ENCODE measurements at places on chromosomes 2 and 18.

- DNase-seq: peak; percentile 85
Observed at GRCh38 chr2:20097889-20098714, 46.7 kb upstream of the LAPTM4A start.

- peak; percentile 15 for DNase-seq
Observed at GRCh38 chr2:141316606-141317005, 814.2 kb downstream of the LRP1B start.

DNA sequence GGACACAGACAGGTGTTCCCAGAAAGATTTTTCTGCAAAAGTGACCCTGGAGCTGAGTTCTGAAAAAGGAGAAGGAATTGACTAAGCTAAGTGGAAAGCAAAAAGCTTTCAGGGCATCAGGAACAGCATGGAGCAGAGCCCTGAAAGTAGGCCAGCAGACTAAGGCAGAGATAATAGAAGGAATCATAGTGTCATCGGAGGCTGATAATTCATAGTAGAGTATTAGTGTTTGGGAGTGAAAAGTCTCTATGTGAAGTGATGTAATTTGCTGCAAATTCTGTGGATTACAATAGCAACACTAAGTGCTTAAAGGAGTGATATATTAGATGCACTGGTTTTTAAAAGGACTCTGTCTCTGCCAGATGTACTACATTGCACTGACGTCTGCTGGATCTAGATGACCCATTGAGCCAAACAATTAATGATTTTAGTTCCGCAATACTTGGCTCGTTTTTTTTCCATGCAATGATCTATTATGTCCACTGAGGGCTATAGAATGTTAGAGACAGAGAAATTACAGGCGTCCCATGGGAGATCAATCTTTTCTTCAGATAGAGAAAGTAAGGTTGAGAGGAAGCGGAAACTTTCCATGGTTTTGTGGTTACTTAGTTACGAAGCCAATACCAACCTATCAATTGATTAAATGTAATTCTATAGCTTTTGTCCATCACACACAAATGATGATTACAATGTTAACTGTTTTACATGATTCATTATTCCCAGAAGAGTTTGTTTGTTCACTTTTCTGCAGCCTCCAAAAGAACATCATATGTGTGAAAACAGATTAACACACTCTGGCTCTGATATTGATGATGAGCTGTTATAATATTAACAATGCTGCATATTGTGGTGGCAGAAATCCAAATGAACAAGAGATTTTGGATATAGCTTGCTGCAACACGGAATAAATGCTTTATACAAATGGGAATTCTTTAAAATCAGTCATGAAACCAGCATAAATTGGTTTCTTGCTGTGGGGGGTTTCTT lies 143.7 kb downstream of the MC4R start:
- DNase-seq: peak; percentile 18

DNA sequence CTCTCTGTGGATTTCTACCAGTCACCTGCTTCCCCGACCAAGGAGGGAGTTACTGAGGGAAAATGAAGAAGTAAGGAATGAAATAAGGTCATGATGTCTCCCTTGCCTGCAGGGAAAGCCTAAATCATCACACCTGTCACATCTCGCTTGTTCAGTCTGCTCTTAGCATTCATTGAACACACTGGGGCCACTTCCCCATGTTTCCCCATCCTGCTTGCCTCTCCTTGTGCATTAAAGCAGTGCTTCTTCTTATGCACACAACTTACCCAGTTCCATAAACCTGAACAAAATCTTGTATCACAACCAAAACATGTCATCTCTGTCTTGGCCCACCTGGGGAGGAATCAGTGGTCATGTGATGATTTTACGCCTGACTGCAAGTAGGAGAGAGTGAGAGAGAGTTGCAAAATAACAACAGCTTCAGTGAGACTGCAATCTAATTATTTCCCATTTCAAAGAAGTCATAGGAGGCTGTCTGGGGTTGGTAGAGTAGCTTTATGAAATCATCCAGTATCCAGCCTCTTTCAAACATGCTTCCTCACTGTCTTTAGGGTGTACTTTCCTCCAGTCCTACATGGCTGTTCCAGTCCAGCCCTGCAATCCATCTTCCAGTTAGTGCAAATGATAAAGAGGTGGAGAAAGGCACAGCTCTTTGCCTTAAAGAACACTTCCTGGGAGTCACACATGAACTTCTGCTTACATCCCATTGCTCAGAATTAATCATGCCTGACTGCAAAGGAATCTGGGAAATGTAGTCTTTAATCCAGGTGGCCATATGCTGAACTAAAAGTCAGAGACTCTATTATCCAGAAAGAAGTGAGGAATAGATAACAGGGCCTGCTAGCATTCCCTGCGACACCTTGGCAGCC lies 220.1 kb downstream of the HAUS1 start:
- DNase-seq: peak; percentile 74

- DNase-seq: no peak
Observed at GRCh38 chr2:172488556-172488955, 61.2 kb downstream of the ITGA6 start.

- peak; percentile 85 for DNase-seq
Observed at GRCh38 chr2:174117951-174118930, 130.1 kb downstream of the OLA1 start.

DNA sequence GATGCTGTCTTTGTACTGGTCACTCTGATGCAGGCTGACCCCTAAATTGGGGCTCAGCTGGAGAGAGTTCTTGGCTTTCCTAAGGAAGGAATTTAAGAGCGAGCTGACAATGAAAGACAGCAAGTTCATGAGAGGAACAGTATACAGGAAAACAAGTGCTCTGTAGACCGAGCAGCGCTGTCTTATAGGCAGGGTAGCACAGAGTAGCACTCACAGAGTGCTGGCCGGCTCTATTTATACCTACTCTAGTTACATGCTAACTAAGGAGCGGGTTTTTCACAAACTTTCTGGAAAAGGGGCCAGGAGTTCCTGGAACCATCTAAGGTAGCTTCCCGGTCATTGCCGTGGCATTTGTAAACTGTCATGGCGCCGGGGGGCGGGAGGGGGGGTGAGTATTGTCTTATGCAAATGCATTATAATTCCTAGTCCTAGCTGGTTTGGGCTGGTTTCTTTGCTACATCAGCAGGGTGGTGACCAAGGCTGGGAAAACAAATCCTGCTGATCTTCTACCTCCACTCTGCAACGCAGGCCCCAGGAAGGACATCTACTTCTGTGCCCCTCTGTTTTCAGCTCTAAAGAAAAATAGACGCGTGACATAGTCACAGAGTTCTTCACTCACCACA lies 31.6 kb upstream of the MAP3K20 start:
- DNase-seq: no peak

DNA sequence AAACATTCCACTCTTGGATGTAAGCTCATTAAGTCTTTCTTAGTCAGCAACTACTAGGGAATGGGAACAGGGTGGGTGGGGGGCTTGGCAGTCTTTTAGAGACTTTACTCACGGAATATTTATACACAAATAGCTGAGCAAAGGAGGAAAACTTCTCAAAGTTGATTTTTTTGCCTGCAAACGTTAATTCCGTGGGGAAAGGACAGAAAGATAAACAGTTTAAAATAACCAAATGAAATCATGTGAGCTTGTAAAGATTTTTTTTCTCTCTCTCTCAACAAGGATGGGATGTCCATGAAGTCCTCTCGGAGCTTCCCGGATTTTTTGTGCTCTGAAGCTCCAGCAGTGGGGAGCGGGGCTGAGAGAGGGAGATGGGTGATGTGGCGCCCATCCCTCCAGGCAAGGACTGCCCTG lies 32.2 kb upstream of the MAT2A start:
- DNase-seq: peak; percentile 40

DNA sequence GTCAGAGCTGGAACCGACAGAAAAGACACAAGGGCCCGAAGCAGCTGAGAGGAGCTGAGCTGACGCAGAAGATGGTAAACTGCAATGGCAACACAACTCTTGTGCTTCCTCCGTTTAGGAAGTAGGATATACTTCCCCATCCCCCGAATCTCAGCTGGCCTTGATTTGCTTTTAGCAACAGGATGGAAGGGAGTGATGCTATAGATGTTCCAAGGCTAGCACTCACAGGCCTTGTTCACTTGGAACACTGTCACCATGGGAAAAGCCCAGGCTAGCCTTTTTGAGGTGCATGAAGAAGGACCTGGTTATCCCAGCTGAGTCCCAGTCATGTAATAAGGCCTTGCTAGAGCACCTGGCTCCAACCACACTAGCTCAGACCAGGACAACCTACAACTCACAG lies 26.0 kb downstream of the STAT1 start:
- no peak for DNase-seq

DNA sequence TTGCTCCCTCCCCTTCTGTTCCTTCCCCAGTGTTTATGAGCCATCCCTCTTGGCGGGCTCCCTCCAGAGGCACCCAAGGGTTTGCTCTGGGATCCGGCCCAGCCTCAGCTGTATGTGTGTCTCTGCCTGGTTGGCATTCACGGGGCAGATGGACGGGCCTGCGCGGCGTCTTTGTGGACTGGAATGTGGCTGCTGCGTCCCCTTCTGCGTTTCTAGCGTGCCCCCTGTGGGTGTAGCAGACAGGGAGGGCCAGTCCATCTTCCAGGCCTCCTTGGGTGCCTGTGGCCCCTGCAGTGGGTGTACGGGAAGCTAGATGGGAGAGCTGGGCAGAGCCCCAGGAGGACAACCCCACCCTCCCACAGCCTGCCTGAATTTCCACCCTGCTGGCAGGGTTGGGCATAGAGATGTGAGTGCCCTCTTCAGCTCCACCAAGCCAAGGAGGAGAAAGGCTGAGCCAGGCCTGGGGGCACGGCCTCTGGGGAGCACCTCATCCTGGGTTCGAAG lies 15.7 kb downstream of the GPC1 start:
- DNase-seq: no peak

GRCh38 chr18:6940451-6940850 lies 177.1 kb downstream of the LAMA1 start:
- no peak for DNase-seq

- DNase-seq: peak; percentile 61
Observed at GRCh38 chr2:109438773-109439389, 174.9 kb downstream of the SEPTIN10 start.

- no peak for DNase-seq
Observed at GRCh38 chr2:56209701-56210100, 25.9 kb downstream of the CCDC85A start.

- DNase-seq: peak; percentile 10
Observed at GRCh38 chr2:185608799-185609198, 129.8 kb upstream of the FSIP2 start.

- no peak for DNase-seq
Observed at GRCh38 chr2:241482126-241482955, 26.0 kb downstream of the STK25 start.

GRCh38 chr2:101399021-101399799 lies 11.9 kb upstream of the CREG2 start:
- no peak for DNase-seq

DNA sequence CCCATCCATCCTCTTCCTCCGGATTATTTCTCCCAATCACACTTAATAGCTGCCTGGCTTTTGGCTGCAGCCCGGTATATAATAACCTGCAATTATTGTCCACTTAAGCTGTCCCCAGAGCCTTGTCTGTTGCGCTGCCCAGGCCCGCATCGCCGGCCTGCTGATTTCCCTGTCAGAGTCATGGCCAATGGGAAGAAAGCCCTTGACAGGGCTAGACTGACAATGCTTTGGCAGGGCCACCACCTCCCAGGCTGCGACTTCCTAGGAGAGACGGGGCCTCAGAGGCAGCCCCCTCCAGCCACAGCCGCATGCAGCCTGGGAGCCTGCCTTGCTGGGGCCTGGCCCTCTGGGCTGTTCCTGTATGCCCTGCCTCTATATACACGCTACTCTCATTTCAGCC lies 10.0 kb upstream of the CELF4 start:
- DNase-seq: no peak

DNA sequence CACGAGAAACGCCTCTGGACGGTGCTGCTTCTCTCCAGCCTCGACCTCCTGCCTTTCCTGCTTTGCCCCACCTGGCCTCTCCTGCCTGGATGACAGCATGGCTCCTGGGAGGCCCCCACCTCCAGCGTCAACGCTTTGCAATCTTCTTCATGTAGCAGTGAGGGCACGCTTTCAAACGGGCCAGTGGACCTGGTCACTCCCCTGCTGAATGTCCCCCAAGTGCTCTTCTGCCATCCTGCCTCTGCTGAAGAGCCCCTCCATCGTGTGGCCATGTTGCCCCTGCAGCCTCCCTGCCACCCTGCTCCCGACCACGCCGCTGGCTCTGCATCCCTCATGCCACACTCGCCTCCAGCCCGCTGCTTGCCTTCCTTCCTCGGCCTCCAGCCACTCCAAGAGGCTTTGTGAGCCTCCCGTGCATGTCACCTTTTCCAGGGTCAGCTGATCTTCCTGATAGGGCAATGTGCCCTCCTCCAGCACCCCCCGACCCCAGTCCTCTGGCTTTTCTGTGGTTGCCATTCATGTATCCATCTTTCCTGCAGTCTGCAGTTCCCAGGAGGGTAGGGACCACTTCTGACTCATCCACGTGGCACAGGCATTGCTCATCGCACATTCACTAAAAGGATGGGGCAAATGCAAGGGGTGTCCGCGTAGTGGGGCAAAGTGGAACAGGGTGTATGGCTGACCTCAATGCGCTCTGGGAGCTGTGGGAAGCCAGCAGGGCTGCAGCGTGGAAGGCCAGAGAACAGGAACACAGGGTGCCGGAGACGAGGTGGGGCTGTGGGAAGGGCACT lies 268.8 kb downstream of the TWIST2 start:
- peak; percentile 11 for DNase-seq

DNA sequence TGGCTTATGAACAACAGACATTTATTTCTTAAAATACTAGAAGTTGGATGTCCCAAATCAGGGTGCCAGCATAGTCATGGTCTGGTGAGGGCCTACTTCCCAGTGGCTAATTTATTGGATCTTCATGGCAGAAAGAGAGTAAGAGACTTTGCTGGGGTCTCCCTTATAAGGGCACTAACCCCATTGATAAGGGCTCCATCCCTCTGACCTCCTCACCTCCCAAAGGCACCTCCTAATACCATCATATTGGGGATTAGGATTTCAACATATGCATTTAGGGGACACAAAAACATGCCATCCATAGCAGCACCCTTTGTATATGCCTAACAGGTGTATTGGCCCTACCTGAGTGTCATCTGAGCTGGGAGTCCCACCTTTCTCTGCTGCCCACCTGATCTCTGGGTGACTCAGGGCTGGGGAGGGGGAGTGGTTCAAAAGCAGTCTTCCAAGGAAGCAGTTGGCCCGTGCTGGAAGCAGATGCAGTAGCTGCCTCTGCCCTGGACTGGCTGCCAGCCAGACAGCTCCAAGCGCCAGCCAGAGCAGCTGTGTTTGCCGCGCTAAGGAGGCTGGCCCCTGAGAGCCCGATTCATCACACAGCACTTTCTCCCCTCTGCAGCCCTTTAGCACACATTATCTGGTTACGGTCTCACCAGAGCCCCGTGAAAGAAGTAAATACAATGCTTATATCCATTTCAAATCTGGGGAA lies 84.6 kb downstream of the SMAD7 start:
- DNase-seq: peak; percentile 66

GRCh38 chr2:7497178-7497577 lies 580.0 kb downstream of the RNF144A start:
- peak; percentile 8 for DNase-seq

DNA sequence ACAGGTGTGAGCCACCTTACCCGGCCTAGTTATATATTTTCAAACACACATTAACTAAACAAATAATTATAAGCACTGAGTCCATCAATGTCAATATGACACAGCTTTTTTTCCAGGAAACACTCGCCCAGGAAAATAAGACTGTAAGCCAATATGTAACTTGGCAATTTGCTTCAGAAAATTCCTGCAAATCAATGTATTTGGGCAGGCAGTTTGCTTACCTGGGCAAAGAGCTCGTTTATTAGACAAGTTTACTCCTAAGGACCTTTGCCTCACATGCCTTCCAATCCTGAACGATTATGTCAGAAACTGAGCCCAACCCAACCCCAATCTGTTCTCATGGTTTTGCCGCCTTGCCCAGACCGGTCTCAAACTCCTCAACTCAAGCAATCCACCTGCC lies 34.7 kb upstream of the NDUFV2 start:
- no peak for DNase-seq
